Fibroblast of skin of left biceps (primary cell): ENCODE measurements at places on chromosomes 13 and 19.

DNA sequence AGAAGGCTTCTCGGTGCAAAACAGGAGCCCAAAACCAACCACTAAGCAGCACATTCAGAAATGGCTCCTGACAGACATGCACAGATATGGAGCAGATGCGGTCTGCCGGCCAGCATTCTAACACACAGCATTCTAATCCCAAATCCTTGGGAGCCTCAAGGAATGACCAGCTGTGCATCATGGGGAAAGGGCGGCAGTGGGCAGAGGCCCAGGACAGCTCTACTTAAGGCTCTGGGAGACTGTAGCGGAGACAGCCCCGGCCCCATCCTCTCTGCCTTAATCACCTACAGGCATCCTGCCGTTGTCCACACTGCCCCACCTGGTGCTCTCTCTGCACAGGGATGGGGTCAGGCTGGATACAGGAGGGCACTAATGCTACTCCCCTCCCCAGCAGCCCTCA, 1016.0 kb downstream of the UQCRFS1 start:
- no peak for DNase-seq

DNA sequence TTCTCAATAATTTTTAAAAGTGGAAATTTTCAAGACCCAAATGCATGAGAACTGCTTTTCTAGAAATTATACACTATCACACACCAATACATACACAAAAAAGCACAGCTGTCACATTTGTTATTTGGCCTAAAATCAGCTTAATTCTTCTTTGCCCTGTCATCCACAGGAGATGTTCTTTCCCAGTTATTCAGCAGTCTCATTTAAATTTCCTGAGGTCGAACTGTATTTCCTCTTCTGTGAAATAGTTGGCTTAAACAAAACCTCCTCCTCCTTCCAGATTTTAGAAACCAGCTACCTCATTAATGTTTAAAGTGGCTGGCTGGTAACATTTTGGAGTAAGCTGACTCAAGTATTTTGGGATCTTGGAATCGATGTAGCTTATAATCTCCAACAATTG, 39.1 kb downstream of the SMAD9 start:
- DNase-seq: no peak

DNA sequence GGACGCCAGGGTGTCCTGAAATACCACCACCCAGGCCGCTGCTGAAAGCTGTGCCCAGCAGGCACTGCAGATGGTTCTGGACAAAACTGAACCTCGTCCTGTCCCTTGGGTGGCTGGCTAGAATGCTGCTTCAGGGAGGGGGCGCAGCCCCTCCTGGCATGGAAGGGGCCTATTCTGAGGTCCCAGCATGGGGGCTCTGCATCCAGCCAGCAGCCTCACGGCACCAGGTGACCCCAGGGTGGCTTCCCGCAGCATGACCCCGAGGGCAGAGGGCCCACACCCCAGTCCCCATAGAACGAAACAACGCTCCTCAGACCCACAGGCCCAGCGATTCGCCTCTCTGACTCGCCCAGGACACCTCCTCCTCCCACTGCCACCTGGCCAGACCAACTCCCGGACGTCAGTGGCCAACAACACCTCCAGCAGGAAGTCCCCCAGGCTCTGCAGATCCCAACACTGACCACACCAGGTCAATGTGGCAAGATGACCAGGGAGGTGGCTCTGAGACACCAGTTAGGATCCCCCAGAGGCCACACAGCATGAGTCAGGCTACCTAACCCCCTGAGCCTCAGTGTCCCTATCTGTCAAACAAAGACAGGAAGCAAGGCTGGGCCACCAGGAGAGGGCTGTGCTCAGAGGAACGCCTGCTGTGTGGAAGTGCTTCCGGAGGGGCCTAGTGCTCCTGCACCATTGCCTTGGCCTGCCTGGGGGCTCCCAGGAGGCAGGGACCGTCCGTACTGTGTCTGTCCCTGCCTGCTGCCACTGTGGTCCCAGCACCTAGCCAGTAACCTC, 6.1 kb downstream of the MKNK2 start:
- no peak for DNase-seq

- DNase-seq: no peak
Measured at GRCh38 chr19:17806945-17807344, 12.0 kb downstream of the B3GNT3 start.

GRCh38 chr13:103794526-103794925, 728.3 kb upstream of the SLC10A2 start:
- no peak for DNase-seq

GRCh38 chr13:64928696-64929499, 2301.2 kb downstream of the PCDH9 start:
- DNase-seq: peak; percentile 53

DNA sequence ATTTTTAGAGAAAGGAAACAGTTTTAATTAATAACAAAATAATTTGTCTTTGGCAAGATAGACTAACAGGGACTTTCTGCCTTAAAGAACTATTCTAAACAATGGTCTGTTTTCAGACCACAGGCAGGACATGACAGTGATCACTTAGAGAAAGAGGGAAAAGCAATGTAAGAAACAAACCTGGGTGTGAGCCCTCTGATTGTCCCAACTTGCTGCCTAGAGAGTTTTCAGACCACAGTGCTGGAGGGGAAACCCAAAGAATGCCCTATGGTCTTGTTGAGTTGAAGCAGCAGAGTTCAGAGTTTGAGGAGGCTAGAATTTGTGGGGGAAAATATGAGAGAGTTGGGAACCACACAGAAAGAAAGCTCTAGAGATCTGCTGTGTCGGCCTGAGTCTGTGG, 38.1 kb downstream of the DGKH start:
- no peak for DNase-seq

- DNase-seq: no peak
Measured at GRCh38 chr13:56102641-56103040, 1038.1 kb upstream of the PRR20A start.

DNA sequence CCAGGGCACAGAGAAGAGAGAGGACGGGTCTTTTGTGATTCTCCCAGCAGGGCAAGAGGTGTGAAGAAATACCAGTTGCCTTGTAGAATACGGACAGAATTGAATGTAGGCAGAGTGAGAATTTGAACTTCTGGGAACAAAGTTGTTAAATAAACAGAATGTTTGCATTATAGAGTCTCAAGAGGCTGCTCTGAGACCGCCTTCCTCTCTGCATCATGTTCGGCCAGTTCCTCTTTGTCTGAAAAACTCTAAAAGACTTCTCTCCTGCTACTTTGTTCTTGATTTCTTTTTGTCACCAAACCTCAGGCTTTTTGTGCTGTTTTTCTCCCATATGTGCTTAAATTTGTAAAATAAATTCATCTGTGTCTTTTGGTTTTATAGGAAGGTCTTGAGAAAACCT, 256.4 kb downstream of the DLEU7 start:
- DNase-seq: no peak

GRCh38 chr13:80101040-80101439, 239.9 kb downstream of the SPRY2 start:
- DNase-seq: no peak

DNA sequence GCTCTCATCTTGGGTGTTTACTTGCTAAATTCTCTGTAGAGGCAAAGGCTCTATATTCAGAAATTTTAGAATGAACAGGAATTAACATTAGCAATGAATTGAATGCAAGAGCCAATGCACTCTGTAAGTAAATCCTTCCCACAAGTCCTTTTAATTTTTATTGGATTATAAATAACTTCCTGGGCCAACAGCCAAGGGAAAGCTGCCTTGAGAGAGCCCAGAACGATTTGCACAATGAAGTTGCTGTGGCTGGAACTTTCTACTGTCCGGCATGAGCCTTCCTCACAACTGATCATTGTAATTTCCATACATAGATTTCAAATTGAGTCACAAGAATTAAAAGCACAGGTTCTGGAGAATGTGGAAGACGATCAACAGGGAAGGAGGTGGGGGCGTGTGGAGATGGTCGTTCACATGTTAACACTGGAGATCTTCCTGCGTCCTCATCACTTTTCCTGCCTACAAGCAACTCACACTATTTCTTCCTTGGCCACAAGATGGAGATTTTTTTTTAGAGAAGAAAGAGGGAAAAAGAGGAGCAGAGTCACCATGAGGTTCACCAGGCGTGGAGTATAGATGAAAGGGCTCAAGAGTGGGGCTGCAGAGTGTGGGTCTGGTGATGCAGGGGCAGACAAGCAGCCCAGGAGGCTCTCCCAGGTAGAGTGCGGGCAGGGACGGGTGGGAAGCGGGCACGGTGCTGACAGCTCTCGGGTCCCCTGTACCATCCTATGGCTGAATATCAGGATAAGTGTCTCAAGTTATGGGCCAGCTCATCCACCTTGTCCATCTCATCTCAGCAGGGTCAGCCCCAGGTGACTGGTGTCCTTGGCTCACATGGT, 110.7 kb downstream of the SOX1 start:
- no peak for DNase-seq

DNA sequence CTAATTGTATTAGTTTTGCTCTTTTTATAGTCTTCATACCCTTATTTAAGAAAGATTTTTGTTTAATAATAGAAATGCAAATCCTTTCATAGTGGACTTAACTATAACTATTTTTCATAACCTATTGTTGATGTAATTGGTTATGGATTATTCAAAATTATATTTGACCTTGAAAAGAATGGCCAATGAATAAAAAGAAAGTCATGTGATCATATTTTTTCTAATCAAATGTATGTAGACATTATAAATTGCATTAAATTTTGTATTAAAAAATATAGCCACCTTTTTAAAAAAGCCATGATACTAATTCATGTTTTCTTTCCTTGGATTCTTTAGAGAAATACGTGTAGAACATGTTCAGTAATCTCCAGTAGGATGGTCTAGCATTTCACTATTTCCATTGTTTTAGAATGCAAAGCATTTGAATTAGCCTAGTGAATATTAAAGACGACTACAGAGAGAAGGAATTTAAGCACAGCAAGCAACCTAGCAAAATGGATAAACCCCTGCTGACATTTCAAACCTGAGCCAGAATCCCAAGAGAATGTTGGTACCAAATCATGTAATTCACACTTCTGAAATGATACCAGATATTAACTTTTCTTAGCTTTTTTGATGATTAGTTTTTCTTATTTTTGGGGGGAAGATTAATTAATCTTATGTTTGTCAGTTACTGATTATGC, 1297.4 kb upstream of the MIR17HG start:
- DNase-seq: no peak

- no peak for DNase-seq
Measured at GRCh38 chr19:49852631-49853126, 1.7 kb downstream of the PTOV1 start.

- no peak for DNase-seq
Measured at GRCh38 chr13:95456815-95457214, 95.7 kb upstream of the CLDN10 start.

DNA sequence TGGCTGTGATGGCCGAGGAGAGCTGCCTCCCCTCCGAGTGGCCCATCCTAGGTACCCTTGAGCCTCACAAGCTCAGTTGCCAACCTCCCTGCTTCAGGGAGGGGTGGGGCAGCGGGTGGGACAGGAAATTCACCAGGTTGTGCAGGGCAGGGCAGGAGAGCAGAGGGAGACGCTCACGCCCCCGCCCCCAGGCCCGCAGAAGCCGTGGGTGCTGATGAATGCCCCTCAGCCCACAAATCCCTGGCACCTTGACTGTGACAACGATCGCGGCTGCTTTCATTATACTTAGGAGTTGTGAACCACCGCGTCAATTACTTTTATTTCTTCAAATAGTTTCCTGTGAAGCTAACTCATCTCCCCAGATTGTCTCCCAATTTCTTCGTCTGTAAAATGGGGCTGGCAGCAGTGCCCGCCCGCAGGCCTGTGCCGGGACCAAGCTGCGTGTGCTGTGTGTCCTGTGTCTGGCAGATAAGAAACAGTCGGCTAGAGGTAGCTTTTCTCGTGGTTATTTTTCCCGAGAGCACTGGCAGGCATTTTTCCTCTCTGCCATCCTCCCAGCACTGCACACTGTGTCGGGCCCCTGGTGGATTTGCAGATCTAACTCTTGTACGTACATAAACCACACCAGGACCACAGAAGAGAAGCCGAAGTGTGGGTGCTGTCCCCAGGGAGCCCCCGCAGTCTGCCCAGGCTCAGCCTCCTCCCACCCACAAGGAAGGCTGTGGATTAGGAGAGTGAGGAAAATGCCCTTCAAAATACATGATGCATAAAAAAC, 7.9 kb upstream of the RASA3 start:
- DNase-seq: no peak

GRCh38 chr19:47239610-47240296, 8.8 kb upstream of the BBC3 start:
- DNase-seq: no peak

GRCh38 chr19:16213076-16213475, 15.4 kb downstream of the AP1M1 start:
- no peak for DNase-seq

GRCh38 chr13:71618159-71618558, 248.8 kb downstream of the DACH1 start:
- no peak for DNase-seq

- no peak for DNase-seq
Measured at GRCh38 chr13:29676941-29677452, 81.5 kb upstream of the SLC7A1 start.

GRCh38 chr13:73162912-73163911, 104.4 kb downstream of the KLF5 start:
- DNase-seq: no peak

DNA sequence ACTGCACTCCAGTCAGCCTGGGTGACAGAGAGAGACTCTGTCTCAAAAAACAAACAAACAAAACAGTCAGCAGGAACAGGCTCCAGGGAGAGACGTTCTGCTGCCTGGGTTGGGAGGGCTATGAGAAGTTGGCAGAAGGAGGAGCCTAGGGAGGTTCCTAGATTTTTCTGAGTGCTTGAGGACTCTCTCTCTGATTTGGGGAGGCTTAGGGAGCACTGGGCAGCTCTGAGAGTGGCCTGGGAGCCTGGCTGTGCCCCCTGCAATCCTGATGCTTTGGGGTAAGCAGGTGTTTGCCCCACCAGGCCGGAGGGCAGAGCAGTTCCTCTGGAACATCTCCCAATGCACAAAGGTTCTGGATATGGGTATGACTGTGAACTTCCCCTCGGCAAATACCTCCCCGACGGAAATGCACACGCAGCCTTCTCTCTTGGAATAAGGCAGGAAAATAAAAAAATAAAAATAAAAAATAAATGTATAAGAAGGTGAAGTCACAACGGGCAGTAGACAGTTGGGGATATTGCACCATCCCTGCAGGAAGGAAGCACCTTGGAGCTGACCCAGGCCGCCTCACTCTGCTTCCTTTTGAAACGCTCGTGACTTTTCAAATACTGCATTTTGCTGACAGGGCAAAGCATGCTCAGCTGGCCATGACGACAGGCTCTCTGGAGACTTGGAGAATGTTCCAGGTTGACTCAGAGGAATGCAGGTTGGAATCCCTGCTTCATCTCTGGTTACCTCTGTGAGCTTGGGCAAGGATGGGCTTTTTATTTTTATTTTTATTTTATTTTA, 26.5 kb upstream of the HOMER3 start:
- no peak for DNase-seq

- no peak for DNase-seq
Measured at GRCh38 chr19:1767464-1767933, 14.2 kb downstream of the ONECUT3 start.

- no peak for DNase-seq
Measured at GRCh38 chr13:96672016-96672415, 322.3 kb downstream of the OXGR1 start.
